Activated CD8-positive, alpha-beta memory T cell treated with anti-CD3 and anti-CD28 coated beads, Interleukin-2, amount 10 ng/mL, durations not matched to agents 7 days and 5 days (primary cell): ENCODE measurements at places on chromosomes 4 and X. TPM values are rescaled to one million over a fixed set of nuclear protein-coding genes. Genes with fewer than 3 reads are reported as not detected.

Gene SHROOM2
- not detected for total RNA-seq

Gene TRMT10A
- 7.9 TPM for total RNA-seq

Gene ZNF185
- 0.91 TPM for total RNA-seq

Gene DCX
- total RNA-seq = not detected

Gene TCEAL2
- total RNA-seq = not detected

Gene MAGEA9B
- total RNA-seq = not detected

Gene GAB1
- 0.91 TPM for total RNA-seq

Gene CSAG1
- not detected for total RNA-seq

DNA sequence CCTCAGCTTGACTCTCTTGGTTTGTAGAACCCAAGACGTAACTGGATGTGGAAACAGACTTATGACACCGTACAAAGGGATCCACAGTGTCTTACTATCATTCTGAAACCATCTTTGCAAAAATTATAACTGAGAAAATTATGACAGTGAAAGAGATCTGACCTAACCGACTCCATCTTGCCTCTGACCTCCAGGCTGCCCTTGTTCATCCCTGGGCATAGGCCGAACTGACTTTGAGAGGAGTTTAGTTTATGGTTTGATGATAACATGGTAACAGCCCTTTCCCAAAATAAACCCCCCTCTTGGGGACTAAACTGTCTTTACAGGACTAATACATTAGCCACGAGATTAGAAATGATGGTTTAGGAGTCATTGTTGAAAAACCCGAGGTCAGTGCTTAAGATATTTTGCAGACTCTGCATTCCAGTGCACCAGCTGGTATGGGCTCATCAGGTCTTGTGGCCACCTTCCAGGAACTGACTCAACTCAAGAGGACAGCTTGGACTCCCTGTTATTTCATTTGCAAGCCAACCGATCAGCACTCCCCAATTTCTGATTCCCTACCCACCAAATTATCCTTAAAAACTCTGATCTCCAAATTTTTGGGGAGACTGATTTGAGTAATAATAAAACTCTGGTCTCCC lies 49.6 kb downstream of the CASP3 start:
- H3K27ac ChIP-seq = no peak overlapping the region
- no peak for DNase-seq
- no peak overlapping the region for H3K4me3 ChIP-seq
- peaks cover 22% of the 10 kb centered on the region for H3K4me1 ChIP-seq

DNA sequence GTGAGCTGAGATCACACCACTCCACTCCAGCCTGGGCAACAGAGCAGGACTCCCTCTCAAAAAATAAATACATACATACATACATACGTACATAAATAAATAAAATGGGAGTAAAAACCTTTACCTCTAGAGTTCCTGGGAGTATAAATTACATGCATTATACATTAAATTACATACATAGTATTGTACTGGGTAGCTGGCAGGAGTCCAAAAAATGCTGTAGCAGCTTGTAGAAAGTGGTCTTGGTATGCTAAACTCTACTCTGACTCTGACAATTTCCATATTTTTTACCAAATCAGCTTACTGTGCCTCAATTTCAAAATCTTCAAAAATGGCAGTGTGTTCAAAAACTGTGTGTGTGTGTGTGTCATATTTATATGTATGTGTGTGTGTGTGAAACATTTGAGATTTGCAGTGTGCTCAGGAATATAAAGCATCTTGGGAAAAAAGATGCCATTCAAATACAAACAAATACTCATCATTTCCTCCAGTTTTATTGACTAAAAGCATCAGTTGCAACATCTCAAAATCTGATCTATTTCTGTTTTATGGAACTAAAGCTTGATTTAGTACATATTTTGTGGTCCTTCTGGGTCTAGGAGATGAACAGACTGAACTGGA lies 171.7 kb downstream of the SHROOM3 start:
- peaks cover 21% of the 10 kb centered on the region for H3K27me3 ChIP-seq
- DNase-seq = no peak
- H3K36me3 ChIP-seq = no peaks in the 10 kb centered on the region
- no peak overlapping the region for H3K4me3 ChIP-seq
- H3K4me1 ChIP-seq = peaks cover 6% of the 10 kb centered on the region

- no peak overlapping the region for H3K27ac ChIP-seq
- H3K27me3 ChIP-seq = no peaks in the 10 kb centered on the region
- H3K4me3 ChIP-seq = no peak overlapping the region
- H3K36me3 ChIP-seq = peaks cover under 1% of the 10 kb centered on the region
- peaks cover 3% of the 10 kb centered on the region for H3K4me1 ChIP-seq
- DNase-seq = no peak
Observed at GRCh38 chr4:123167931-123168330, 228.7 kb upstream of the SPRY1 start.

DNA sequence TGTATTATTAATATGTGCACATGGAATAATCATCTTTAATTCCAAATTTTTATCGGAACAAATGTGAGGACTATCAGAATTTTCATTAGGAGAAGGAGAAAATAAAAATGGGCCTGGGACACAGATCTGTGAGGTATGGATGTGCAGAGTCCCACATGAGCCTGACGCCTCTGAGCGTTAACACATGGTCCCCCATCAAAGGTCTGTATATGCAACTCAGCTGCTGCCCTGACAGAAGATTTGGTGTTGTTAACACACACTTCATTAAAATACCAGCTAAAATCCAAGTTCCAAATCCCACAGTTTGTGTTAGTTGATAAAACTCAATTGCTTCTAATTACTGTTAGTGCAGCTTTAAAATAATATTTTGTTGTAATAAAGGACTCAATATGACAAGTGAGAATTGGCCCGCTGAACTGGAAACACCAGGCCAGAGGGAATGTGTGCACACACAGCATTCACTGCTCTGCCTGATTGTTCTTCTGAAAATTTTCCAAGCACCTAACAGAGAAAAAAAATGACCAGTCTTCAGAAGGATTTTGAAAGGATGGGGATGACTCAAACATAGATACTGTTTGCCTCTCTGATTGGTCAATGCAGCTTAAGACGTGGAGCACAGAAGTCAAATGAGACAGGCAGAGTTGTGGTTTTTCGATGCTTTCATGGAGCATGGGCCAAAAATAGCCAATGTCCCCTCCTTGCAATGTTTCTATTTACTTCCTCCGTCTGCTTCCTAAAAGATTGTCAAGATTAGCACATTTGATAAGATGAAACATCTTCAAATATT lies 266.6 kb downstream of the NKX6-1 start:
- no peak overlapping the region for H3K27ac ChIP-seq
- no peaks in the 10 kb centered on the region for H3K36me3 ChIP-seq
- H3K27me3 ChIP-seq = no peaks in the 10 kb centered on the region
- no peaks in the 10 kb centered on the region for H3K4me1 ChIP-seq

DNA sequence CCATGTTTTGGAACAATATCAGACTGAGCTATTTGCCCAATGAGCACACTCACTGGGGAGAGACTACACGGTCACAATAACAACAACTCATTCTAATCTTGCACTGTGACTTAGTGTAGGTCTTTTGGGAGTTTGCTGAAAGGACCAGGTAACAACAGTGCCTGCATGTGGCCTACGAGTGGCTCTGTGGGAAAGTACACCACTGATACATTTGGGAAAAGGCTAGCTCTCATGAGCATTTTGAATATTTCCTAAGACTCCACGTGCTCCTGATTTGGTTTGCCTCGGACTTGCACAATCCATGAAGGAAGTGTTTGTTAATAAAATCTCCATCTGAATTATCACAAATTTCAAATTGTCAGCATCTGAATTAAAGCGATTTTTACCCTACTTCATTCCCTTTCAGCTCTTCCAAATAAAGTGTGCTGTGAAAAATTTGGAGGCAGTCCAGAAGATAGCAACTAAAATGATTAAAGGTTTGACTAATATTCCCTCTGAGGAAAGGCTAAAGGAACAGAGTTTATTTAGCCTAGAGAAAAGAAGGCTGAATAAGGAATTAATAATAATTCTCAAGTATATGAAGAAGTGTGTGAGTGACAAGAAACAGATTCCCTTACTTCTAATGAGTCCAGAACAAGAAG lies 406.4 kb downstream of the PPARGC1A start:
- no peaks in the 10 kb centered on the region for H3K4me1 ChIP-seq
- no peak overlapping the region for H3K27ac ChIP-seq
- no peak overlapping the region for H3K4me3 ChIP-seq
- no peaks in the 10 kb centered on the region for H3K27me3 ChIP-seq
- DNase-seq = no peak

GRCh38 chrX:147853701-147854100 lies 58.0 kb upstream of the FMR1 start:
- H3K4me1 ChIP-seq = no peaks in the 10 kb centered on the region
- no peaks in the 10 kb centered on the region for H3K36me3 ChIP-seq
- no peaks in the 10 kb centered on the region for H3K27me3 ChIP-seq
- DNase-seq = no peak

DNA sequence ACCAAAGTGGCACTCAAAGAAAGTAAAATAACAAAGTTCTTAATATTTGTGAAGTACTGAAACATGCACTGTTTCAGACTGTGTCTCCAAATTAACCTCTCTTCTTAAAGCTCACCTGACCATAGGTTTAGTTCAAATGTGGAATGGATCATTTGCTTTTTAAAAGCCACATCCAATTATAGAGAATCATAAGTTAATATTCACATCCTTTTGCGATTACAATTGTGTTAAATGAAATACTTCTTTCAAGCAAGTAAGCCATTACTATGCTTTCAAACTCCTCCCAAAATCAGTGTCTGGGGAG lies 95.3 kb upstream of the PTPN13 start:
- H3K4me3 ChIP-seq = no peak overlapping the region
- no peak for DNase-seq
- peaks cover 7% of the 10 kb centered on the region for H3K4me1 ChIP-seq
- no peaks in the 10 kb centered on the region for H3K36me3 ChIP-seq

DNA sequence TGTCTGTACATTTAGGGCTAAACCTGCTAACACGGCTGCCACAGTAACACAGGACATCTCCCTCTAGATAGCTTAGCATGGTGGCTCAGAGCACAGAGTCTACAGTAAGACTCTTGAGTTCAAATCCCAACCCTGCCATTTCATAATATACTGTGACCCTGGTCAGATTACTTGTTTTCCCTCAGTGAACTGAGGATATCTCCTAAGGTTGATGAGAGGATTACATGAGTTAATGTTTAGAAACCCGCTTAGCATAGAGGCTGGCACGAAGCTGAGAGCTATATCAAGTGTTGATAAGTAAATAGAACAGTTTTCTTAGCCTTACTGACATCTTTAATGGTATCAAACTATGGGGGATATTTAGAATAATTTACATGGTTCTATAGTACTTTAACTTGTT lies 37.2 kb downstream of the CASP3 start:
- H3K4me3 ChIP-seq = no peak overlapping the region
- H3K36me3 ChIP-seq = peaks cover 8% of the 10 kb centered on the region
- no peaks in the 10 kb centered on the region for H3K4me1 ChIP-seq
- no peak for DNase-seq
- no peak overlapping the region for H3K27ac ChIP-seq

- H3K27ac ChIP-seq = no peak overlapping the region
Observed at GRCh38 chrX:53122013-53122412, 28.1 kb downstream of the KANTR start.

DNA sequence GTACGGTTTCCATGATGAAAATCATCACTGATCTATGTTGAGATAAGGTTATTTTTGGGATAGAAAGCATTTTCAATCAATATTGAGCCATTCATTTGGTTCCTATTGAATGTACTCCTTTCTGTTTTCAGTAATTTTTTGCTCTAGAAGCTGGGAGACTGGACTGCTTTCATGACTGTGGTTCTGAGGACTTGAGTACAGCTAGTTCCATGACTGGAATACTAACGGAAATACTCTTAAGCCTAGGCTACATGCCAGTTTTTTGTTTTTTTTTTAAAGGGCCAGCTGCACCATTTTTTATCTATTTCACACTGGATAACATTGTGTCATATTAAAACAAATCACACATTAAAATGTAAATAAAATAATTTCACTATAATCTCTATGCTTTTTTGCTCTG lies 16.7 kb downstream of the PRR32 start:
- no peak overlapping the region for H3K4me3 ChIP-seq
- H3K27me3 ChIP-seq = no peaks in the 10 kb centered on the region
- no peaks in the 10 kb centered on the region for H3K36me3 ChIP-seq
- no peak for DNase-seq
- no peak overlapping the region for H3K27ac ChIP-seq

DNA sequence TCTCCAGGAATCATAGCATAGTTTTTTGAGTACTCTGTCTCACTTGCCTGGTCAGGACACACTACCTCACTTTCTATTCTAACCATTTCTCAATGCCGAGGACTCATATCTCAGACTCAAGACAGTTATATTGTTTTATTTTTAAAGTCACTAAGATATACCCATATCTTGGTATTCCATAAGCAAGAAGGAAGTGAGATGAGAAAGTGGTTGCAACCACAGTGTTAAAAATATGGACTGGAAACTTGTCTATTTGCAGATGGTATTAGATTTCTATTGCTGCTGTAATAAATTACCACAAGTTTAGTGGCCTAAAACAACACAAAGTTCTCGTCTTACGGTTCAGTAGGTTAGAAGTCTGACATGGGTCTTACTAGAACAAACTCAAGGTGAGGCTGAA lies 344.8 kb upstream of the MAGEB2 start:
- H3K36me3 ChIP-seq = no peaks in the 10 kb centered on the region
- H3K4me1 ChIP-seq = no peaks in the 10 kb centered on the region
- no peaks in the 10 kb centered on the region for H3K27me3 ChIP-seq
- H3K4me3 ChIP-seq = no peak overlapping the region
